ENCODE measurements at places on chromosomes 7 and 10. TPM values are rescaled to one million over a fixed set of nuclear protein-coding genes. Genes with fewer than 3 reads are reported as not detected.
A peak's percentile ranks its signal among the peaks of the same experiment; 100 is the strongest.

GRCh38 chr10:13270877-13271551 lies 28.9 kb downstream of the PHYH start:
- peak; percentile 71 for DNase-seq

GRCh38 chr7:79176859-79177477 lies 276.5 kb downstream of the MAGI2 start:
- peak; percentile 72 for DNase-seq

GRCh38 chr10:68721673-68722335 lies 765 bp downstream of the CCAR1 start:
- DNase-seq: peak; percentile 36

EPHA1 gene
- total RNA-seq: not detected

DNA sequence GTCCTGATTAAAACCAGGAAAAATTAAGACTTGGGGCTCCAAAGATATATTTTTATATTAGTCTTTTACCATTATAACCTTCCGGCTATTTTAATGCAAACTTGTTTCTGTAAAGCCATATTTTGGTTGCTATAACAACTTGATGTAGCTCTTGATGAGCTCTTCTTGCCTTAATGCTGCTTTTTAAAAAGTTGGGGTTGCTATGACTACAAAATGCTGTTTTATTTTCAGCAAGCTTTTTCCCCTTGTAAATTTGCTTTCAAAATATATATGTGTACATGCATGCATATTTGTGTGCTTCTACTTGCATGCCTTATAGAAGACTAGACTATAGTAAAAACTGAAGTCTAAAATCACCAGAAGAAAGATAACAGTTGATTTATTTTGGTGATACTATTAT lies 99.7 kb downstream of the CSTF2T start:
- no peak for DNase-seq

GRCh38 chr10:118139321-118139720 lies 92.6 kb upstream of the RAB11FIP2 start:
- no peak for DNase-seq

SNX13 gene
- 63.7 TPM for total RNA-seq

NCOA4 gene
- 187 TPM for total RNA-seq

- DNase-seq: peak; percentile 4
Measured at GRCh38 chr7:36075561-36075960, 77.5 kb upstream of the EEPD1 start.

DNA sequence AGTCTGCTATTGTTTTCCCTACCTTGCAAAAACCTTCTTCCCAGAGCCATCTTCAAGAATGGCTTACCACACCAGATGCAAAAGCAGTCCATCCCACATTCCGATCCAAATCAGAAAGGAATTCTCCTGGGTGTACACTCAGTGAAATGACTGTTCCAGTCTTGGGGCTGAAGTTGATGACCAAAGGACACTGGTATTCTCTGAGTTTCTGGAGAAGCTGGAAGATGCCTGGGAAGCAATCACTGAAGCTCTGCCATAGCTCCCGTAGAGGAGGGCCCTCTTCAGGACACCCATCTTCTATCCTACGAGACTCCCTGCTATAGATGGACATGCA lies 155.7 kb downstream of the LCOR start:
- no peak for DNase-seq

GRCh38 chr7:136050462-136050847 lies 73.3 kb upstream of the MTPN start:
- DNase-seq: no peak

ASZ1 gene
- total RNA-seq: not detected

ANXA8L1 gene
- not detected for total RNA-seq

- DNase-seq: no peak
Measured at GRCh38 chr10:132527339-132528063, 10.1 kb upstream of the INPP5A start.

CYP3A7 gene
- 0.74 TPM for total RNA-seq

GRCh38 chr10:101249171-101249581 lies 19.9 kb upstream of the LBX1 start:
- DNase-seq: no peak

- DNase-seq: peak; percentile 48
Measured at GRCh38 chr10:50585921-50586739, 37.6 kb downstream of the SGMS1 start.

GRCh38 chr7:44315301-44315903 lies 10.0 kb downstream of the CAMK2B start:
- DNase-seq: no peak

DNA sequence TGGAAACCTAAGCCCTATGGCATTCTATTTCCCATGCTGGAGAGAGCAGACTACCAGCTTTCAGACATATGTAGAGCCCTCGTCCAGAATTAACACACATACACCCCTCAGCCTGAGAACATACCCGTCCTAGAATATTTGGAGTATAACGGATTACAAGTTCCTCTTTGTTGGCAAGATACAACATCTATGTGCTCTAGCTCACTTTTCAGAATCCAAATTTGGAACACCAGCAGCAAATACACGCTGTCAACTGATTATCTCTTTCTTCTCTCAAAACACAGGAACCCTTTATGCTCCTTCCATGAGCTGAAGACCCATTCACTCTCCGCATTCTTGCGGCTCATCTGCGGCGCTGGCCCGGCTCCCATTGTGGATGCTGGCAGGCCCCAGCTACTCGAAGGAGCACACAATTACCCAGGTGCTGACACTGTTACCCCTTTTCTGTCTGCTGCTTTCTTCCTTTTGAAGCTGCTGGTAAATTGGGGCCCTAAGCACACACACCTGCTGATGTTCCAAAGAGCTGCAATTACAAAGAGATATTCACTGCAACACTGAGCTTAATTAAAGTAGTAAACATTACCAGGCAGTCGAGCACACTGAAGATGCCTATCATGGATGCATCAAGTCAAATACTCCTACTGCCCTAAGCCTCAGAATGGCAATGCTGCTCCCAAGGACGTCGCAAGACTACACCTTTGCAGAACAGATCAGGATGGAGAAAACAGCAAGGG lies 70.0 kb downstream of the VOPP1 start:
- no peak for DNase-seq

DNA sequence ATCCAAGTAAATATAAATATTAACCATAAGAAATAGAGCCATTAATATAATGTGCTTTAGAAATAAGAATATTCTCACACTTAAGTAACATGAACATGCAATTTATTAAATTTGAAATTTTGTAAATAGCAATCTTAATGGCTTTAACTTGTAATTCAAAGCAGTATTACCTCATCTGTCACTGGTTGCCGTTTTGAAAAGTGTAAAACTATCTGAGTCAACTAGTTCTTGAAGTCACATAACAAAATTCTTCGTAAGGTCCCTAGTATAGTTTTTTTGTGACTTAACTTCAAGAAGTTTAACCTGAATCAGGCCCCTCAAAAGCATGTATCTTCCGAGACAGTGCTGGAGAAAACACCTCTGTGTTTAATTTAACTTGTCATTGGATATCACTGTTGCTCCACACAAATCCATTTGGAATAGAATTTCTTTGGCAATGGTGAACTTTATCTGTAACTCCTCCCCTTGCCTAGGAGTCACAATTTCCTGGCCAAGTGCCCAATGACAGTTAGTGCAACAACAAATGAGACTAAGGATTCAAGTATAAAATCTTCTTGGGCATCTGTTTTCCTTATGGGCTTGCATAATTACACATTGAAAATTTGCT lies 47.1 kb downstream of the NT5C2 start:
- peak; percentile 97 for DNase-seq

GRCh38 chr7:139046143-139046542 lies 10.3 kb upstream of the ZC3HAV1L start:
- DNase-seq: no peak

DGKI gene
- 4.7 TPM for total RNA-seq

DNA sequence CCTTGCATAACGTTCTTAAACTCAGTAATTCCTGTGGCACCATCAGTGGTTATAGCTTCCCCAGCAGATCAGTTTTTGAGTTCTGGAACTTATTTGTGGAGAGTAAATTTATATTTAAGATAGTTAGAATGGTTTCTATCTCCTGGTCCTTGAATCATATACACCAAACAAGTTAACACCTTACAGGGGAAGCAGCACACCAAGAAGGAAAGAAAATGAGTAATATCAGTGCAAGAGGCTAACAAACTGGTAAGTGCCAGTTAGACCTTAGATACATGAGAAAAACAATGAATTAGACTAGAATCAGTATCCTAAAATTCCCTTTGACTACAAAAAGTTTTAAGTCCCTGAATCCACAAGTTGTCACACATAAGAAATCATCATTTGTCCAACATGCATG lies 54.2 kb downstream of the ABI1 start:
- DNase-seq: no peak

SNCG gene
- total RNA-seq: 2.8 TPM

PFKFB3 gene
- total RNA-seq: 9.4 TPM

All from fibroblast of the aortic adventitia (primary cell).